ENCODE measurements at places on chromosomes 3 and 15. TPM values are rescaled to one million over a fixed set of nuclear protein-coding genes. Genes with fewer than 3 reads are reported as not detected.

- DNase-seq = peak; percentile 72
These were observed 35.4 kb downstream of the RNU5B-1 start for GRCh38 chr15:65339920-65340319.

DNA sequence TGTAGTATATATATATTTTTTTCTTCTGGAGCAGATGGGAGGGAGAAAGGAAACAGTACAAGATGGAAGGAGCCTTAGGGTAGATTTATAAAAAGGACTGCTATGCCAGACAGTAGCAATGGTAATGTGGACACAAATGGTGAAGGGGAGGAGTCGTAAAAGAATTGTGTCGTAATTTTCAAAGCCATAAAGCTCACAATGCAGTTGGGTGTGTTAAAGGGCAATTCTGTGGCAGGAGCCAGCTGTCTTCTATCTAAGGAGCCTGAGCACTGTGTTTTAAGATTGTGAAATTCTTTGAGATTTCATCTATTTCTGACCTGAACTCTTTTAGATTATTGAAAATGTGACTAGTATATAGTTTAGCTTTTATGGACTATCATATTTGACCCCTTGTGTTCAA is 58.9 kb downstream of the CNOT10 start:
- DNase-seq = peak; percentile 30

- no peak for DNase-seq
These were observed 415.5 kb upstream of the PPP2R3A start for GRCh38 chr3:135549928-135550494.

DNA sequence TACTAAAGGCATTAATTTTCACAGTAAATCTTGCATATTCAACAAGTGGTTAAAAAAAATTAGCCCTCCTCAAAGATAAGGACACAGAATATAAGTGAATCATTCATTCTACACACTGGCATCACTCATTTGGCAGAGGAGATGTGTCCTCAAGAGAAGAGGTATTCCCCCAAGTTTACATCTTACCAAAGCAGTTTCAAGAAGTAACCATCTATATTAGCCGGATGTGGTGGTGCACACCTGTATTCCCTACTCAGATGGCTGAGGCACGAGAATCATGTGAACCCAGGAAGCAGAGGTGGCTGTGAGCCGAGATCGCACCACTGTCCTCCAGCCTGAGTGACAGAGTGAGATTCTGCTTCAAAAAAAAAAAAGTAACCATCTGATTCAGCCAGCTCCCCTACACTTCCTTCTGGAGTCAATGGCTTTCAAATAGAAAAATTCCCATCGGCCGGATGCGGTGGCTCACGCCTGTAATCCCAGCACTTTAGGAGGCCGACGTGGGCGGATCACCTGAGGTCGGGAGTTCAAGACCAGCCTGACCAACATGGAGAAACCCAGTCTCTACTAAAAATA is 15.4 kb downstream of the RAF1 start:
- DNase-seq = no peak

- no peak for DNase-seq
These were observed 1.2 kb downstream of the CPA3 start for GRCh38 chr3:148866261-148866660.

- DNase-seq = no peak
These were observed 1.8 kb downstream of the SETD2 start for GRCh38 chr3:47161983-47162696.

DNA sequence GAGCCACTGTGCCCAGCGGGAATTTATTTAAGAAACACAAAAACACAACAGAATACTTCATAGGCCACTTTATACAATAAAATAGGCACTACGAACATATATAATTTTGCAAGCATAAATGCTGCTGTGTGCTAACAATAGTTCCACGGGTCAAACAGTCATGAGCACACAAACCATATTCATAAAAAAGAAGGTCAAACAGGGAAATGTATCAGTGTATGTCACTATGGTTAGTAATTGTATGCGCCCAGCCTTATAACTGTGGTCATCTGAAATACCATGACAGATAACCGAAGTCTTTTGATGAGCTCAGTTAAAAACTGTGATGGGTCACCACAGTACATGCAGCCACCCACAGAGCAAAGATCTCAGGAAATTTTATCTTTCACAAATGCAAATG is 38.1 kb upstream of the NR2C2 start:
- no peak for DNase-seq

DNA sequence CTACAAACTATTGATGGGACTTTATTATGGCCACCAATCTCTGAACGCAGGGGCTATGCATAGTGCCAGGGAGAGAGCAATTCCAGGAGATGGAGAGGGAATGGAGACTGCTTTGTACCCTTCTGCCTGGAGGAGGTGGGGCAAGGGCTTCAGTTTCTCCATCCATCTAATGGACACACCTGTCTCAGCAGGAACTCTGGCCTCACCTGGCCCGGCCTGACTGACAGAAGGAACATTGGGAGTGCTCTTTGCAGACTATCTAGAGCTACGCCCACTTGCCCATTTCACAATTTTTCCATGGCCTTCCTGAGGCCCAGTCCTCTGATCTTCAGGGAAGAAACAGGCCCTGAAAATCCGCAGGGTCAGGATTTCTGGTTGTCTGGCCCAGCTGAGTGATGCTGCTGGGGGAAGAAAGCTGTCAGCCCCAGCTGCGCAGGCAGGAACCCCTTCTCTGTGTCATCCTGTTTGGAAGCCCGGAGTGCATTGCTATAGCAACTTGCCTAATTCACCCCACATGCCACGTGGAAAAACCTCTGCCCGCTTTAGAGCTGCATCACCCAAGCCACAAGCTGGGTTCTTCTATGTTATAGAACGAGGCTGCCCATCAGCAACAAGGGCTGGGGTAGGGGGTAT is 6.4 kb downstream of the ITGA11 start:
- no peak for DNase-seq

DNA sequence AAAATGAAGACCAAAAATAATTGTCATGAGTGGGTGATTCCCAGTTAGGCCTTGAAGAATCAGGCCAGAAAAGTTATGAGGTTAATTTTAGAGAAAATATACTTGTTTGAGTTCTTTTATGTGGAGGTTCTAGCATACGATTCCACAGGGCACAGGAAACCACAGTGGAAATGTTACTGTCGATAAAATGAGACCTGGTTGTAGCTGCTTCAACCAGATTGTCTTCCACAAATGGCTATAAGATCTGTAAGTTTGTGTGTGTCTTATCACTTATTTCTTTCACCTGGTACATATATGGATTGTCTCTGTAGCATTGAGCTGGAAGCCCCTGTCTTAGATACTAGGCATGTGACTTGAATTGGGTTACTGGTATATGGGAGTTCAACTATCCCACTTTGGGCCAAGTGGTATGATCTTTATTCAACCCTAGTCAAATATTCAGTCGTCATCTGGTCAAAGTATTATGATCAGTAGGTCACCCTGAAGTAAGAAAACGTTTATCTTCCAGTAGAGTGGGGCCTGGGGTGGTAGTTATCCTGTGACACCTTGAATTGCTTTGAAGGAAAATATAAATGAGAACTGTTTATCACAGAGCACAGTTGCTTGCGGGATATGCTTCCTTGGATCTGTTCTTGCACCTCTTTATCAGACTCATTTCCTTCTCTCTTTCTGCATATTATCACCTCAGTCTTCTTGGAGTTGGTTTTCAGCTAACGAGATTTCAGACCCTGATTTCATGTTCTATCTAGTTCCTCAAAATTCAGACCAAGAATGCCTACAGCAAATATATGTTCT is 21.5 kb upstream of the ZNF609 start:
- no peak for DNase-seq

- no peak for DNase-seq
These were observed 507.1 kb downstream of the IGSF11 start for GRCh38 chr3:118527514-118528044.

DNA sequence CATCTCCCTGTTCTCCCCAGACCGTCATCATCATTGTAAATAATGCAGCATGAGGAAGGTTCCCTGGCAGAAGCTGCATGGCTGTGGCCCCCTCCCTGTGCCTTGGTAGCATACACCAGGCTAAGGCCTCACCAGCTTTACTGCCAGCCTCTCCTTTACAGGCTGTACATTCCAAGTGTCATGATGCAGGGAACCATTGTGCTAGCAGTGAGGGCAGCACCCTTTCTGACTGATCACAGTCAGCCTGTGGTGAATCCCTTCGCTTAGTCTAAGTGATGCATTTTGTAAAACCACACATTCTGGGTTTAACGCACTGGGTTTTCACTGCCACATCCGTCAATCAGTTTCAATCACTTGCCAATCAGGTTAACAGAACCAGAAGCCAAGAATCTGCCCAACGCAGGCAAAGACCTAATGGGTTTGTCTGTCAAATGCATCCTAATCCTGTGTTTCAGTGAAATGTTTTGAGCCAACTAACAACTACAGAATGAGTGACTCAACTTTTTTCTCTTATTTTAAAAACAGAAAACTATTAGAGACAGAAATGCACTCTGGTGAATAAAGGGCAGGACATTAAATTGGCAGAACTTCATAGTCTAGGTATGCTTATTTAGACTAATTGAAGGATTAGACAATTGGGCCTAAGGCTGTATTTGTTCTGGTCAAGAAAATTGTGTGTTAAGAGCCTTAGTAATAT is 225.9 kb upstream of the DPH6 start:
- DNase-seq = no peak

DNA sequence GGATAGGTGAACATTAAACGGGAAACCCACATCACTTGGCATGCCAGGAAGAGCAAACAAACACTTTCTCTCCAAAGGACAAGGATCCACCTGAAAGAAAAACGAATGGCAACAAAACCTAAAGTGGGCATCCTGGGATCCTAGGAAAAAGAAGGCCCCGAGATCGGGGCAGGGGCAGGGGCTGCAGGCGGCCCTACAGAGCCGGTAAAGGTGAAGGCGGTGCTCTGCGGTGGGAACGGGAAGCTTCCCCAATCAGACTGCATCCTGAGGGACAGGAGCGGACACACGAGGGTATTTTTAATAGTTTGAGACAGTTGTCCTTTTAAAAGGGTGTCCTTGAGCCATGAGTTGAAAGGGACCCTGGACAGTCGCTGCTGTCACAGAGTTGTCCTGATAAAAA is 24.9 kb upstream of the GABRA5 start:
- DNase-seq = no peak

DNA sequence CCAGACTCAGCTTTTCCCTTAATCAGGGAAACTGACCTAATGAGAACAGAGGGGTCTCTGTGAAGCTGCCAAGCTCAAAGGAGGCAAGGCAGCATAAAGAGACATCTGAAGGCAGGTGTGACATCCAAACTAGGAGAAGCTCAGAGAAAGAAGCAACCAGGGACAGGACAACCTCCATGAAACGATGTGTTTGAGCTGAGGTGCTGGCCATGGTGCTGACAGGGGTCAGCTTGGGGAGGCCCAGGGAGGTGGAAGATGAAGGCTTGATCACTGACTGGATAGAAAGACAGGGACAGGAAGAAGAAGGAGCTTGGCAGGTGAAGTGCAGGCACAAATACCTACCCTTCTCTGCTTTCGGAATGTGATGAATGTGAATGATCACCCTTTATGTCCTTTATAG is 179.5 kb upstream of the NSMCE3 start:
- DNase-seq = no peak

- no peak for DNase-seq
These were observed 87.8 kb downstream of the SEC22A start for GRCh38 chr3:123289391-123290106.

GRCh38 chr15:39837454-39837853 is 54.8 kb upstream of the FSIP1 start:
- DNase-seq = no peak

GRCh38 chr15:97077975-97078374 is 747.5 kb downstream of the NR2F2 start:
- no peak for DNase-seq

DNA sequence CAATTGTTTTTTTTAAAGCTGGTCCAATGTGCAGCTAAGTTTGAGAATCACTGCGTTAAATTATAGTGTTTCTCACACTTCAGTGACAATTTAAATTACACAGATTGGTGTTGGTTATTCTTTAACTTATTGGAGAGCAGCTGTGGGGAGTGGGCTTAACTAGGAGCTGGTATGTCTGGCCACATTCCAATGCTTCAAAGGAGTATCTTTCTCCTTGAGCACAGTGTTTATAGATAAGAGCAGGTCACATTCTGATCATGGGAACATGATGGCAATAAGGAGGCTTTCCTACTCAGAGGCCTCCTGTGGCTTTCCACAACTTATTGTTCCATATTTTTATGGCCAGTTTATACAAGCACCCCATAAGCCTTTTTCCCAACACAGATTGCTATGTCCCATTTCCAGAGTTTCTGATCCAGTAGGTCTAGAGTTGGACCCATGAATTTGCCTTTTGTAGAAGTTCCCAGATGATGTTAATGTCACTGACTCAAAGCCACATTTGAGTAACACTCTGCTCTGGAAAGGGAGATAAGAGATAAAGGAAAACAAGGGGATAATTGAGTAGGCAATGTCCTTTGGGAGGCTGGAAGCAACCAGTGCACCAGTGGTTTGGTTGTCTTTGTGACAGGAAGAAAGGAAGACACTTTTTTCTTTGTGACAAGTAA is 33.0 kb upstream of the PLSCR4 start:
- no peak for DNase-seq

- DNase-seq = no peak
These were observed 101.0 kb upstream of the CCDC80 start for GRCh38 chr3:112741983-112742382.

The EIF5A2 gene
- 3.5 TPM for total RNA-seq

The PLD1 gene
- 109 TPM for total RNA-seq

The EPHB1 gene
- total RNA-seq = 1.1 TPM

The ALPK3 gene
- 1.1 TPM for total RNA-seq

The UBL7 gene
- 33.7 TPM for total RNA-seq

The ADPRH gene
- 2.9 TPM for total RNA-seq
